ENCODE measurements at places on chromosomes 2 and 18.

DNA sequence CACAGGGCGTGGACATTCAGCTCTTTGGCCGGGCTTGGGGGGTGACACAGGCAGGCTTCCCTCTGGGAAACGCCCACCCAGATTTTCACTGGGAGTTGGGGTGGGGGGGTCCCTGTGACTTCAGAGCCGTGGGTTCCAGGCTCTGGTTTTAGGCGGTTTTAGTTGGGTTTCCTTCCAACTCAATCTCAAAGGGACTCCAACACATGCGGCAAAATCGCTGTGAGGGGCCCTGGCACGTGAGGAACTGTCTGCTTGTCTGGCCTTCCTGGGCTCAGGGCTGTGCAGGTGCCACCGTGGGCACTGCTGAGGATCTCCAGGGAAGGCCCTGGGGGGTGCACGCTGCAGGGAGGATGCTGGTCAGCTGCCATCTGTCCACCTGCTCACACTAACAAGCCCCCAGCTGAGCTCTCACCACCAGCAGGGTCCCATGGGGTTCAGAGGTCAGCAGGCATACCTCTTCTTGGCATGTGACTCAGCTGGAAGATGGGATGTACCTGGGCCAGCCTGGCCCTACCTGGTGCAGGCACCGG, 11.7 kb downstream of the HS6ST1 start:
- no peak for DNase-seq

- DNase-seq, result no peak
Measured at GRCh38 chr18:22604986-22605421, 187.3 kb upstream of the CTAGE1 start.

DNA sequence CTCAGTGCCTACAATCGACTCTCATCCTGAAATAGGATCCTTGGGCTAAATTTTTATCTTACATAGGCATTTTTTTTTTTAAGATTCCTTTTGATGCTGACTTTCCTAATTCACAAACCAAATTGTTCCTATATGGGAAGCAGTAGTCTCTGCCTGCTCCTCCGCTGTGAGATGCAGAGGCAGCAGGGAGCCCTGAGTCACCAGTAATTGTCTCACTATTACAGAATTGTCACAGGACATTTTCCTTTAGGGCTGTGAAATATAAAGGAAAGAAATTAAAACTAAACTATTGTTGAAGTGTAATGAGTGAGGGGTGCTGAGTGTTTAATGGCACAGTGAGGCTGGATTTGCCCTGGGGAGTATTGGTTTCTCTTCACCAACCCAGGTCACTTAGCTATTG, 63.8 kb downstream of the MYO3B start:
- no peak for DNase-seq

DNA sequence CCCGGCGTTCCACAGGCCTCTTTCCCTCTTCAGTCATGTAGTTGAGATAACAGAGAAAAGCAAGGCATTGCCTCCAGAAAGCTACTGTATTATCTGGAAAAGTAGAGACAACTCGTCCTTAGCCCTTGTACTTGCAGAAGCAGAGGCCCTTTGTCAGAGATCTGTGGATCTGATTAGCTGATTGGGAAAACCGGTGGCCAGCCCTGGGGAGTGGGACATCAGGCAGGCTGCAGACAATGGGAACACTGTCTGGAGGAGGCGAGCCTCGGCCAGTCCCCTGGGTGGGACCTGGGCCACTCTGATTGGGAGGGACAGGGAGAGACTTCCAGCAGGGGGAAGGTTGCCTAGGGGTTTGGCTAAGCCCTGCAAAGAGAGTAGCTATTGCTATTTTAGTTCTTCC, 1.2 kb upstream of the MC2R start:
- DNase-seq, result no peak

- no peak for DNase-seq
Measured at GRCh38 chr2:223633656-223634055, 31.5 kb upstream of the SCG2 start.

DNA sequence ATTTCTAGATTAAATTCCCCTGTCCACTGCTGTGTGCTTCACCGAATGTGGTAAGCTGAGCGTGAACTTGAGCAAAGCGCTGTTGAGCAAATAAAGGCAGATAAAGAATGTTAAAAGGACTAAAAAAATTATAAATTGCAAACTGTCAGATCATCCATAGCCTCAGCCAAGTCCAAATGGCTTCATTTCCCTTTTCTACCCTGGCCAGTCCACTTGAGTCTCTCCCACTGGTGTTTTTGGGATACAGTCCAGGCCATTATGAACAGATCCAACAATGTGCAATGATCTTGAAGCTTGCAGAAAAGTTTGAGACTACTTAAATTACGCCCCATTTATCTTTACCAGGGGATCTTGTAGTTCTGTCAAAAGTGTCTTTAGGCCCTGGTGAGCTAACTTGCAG, 254.6 kb upstream of the PIK3C3 start:
- no peak for DNase-seq

DNA sequence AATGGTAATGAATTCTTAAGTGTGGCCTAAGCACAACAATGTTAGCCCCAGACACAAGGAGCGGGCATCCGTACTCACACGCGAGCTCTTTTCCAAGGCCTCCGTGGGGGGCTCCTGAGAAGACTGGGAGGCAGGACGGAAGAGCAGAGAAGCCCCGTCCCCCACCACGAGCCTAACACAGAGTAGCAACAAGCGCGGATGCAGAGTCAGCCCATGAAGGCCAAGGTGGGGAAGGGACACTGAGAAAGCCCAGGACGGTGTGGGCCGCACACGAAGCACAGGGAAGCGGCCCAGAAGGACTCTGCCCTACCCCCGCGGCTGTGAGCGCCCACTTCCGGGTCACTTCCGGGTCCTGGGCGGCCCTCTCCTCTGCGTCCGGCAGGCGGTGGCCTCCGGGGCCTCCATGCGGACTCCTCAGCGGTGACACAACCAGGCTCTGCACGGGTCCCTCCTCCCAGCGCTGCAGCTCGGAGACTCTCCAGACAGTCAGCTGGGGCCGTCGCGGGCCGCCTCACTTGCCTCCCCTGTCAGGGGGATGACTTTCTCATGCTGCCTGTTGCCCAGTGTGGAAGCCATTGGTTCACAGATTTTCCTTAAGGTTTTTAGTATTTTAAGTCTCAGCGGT, 151.5 kb downstream of the MTCL1 start:
- no peak for DNase-seq

- no peak for DNase-seq
Measured at GRCh38 chr2:25365241-25365640, 23.5 kb upstream of the DNMT3A start.

GRCh38 chr2:81714817-81715216, 1410.3 kb upstream of the LRRTM1 start:
- DNase-seq, result no peak

DNA sequence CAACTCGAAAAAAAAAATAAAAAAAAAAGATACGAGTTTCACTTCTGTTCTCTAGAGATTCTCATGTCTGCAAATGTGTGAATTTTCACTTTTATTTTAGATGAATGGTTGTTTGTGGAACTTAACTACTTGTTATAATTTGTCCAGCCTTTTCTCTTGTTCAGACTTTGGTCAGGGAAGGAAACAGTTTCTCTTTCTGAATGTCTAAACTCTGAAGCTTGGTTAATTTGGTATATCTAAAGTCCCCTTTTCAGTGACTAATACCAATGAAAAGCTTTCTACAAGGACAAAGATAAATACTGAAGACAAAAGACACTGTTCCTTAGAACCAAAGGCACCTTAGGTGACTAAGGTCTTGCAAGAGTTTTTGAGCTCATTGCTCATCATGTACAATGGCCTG, 144.4 kb upstream of the PIEZO2 start:
- DNase-seq, result no peak

GRCh38 chr18:67010919-67011318, 407.0 kb upstream of the CDH19 start:
- no peak for DNase-seq

DNA sequence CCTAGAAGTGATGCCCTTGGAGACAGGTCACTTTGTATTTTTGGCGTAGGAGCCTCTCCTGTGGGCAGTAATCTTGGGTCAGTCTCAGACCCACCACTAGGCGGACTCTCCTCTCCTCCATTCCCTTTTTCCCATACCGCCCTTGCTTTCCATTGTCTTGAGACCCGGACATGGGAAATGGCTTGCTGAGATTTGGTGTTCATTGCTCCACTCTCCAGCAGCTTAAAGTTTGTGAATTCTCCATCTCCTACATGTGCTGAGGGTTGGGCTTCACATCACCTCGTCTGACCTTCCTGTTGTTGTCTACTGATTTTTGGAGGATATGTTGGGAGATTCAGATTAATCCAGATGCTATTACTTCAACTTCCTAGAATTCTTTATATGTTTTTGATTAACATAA, 159.2 kb upstream of the RAB12 start:
- no peak for DNase-seq

GRCh38 chr2:64930258-64930671, 58.9 kb upstream of the SLC1A4 start:
- DNase-seq, result no peak

DNA sequence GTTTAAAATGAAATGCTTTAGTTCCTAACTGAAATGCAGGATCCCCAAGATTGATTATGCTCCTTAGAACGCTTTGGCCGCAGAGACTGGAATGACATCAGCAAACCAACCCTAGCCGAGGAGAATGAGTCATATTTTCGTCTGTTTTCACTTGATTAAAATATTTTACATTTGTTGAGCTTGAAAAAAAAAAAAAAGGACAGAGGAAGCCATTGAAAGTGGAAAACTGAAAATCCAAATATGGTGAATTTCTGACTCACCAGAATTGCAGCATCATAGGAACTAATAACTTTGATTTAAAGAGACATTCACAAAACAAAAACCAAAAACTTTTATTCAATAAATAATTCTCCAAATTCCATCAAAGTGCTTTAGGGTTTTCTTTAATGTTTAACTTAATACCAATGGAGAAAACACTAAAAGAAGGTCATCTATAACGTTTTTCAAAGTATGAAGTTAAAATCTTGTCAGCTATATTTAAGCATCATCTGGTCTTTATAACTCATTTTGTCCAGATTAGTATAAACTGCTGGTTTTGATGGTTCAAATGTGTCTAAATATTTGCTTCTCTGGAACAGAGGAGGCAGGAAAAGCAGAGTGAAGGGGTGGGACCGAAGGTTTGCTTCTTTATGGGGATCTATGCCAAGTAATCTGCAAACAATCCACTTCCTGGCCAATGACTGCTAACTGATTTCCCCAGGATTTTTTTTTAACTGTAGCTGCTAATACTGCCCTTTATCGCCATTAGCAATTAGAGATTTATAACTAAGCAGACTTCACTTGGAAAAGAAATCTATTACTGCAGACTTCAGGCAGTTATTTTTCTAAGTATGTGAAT, 30.9 kb upstream of the COL5A2 start:
- peak; percentile 48 for DNase-seq

DNA sequence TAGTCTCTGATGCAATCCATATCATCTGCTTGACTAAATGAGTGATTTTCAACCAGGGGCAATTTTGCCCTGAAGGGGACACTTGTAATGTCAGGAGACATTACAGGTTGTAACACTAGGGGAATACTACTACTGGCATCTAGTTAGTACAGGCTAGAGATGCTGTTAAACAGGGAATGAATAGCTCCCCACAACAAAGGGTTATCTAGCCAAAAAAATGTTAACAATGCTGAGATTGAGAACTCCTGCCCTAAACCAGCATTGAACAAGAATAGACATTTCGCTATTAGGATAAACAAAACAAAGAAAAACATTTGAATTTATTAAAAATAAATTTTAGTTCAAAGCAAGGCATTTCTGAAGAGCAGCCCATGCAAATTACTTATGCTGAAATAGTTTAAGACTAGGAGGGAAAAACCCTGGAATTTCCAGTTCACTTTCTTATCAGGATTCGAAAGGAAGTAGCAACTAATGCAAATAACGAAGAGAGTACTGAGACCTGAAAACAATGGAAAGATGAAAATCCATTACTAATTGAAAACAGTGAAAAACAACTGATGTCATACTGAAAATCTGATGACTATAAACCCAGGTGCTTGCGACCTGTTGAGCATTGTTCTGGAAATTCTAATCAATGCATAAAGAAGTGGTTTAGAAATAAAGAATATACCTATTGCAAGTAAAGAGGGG, 53.1 kb downstream of the CAB39 start:
- no peak for DNase-seq

Measured in hepatic stellate cell (primary cell).